Renal pelvis (tissue), 12 donors: ENCODE measurements at places on chromosomes 11 and 22. TPM values are rescaled to one million over a fixed set of nuclear protein-coding genes. Genes with fewer than 3 reads are reported as not detected.
A peak's percentile ranks its signal among the peaks of the same experiment; 100 is the strongest.

GRCh38 chr11:2533587-2534133 is 88.9 kb downstream of the KCNQ1 start:
- peak; percentile 75 for DNase-seq

- no peak for DNase-seq
Measured at GRCh38 chr11:19844806-19845205, 132.2 kb downstream of the NAV2 start.

DNA sequence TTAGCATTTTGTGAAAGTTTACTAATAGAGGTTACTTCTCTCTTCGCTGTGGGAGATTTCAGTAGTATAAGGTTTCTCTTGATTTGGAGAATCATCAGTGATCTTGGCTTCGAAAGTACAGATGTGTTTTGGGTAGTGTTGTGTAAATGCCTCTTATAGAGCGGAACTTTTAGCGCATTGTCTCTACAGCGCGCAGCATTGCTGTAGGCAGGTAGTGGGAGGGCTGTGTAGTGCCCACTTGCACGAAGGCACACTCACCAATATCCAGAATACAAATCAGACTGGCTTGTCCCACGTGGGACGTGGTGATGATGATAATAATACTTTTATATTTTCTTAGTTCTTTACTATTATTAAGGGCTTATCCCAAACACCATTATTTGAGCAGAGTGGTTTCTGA is 51.4 kb downstream of the FAM83F start:
- DNase-seq: no peak

OR2D2 gene
- not detected for polyA plus RNA-seq

EMID1 gene
- polyA plus RNA-seq: 94.3 TPM
